Stimulated activated naive B cell treated with anti-CD40 and anti-IgM and Interleukin-4, amounts not matched to agents 10 μg/mL and 1 μg/mL and 100 μg/mL, for 72 hours (primary cell): ENCODE measurements at places on chromosomes 13 and 19.

DNA sequence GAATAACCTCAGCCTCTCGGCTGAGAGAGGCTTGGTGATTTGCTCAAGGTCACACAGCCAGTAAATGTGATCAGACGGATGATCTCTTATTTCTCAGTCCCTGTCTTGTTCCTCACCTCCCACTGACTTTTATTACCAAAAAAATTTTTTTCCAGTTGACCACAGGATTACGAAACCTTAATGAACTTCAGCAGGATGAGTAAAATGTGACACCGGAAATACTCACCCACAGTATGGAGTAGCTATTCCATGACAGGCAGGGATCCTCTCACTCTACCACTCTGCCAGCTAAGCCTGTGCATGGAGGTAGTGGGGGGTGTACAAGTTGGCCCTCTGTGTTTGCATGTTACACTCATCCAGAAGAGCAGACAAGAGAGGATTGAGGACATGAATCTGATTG lies 916.4 kb downstream of the UQCRFS1 start:
- DNase-seq: no peak

GRCh38 chr13:60268203-60268555 lies 104.5 kb upstream of the DIAPH3 start:
- DNase-seq: no peak

DNA sequence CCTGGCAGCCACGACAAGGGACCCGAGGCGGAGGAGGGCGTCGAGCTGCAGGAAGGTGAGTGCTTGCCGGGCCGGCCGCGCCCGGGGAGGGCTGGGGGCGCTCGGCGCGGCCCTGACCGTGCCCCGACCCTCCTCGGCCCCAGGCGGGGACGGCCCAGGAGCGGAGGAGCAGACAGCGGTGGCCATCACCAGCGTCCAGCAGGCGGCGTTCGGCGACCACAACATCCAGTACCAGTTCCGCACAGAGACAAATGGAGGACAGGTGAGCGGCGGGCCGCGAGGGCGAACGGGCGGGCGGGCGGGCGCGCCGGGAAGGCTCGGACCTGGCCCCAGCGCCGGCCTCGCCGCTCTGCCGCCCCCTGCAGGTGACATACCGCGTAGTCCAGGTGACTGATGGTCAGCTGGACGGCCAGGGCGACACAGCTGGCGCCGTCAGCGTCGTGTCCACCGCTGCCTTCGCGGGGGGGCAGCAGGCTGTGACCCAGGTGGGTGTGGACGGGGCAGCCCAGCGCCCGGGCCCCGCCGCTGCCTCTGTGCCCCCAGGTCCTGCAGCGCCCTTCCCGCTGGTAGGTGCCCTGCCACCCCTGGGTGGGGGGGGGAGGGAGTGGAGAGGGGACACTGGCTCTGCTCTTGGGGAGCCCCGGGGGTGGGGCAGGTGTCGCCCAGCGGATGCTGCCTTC lies 816 bp downstream of the USF2 start:
- DNase-seq: peak; percentile 83

DNA sequence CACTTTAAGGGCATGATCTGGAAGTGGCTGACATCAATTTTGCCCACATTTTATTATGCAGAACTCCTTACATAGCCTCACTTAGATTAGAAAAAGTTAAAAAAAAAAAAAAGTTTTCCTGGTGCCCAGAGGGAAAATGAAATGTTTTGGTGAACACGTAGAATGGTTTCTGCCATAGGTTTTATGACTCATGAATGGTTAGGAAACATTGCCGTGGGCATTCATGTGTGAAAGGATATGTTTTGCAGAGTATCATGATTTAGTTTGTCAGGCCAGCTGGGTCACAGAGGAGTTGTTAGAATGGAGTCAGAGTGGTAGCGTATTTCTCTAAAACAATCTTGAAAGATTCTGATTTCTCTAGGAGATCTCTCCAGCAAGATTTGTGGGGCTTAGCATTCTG lies 133.8 kb downstream of the MRPL57 start:
- no peak for DNase-seq

DNA sequence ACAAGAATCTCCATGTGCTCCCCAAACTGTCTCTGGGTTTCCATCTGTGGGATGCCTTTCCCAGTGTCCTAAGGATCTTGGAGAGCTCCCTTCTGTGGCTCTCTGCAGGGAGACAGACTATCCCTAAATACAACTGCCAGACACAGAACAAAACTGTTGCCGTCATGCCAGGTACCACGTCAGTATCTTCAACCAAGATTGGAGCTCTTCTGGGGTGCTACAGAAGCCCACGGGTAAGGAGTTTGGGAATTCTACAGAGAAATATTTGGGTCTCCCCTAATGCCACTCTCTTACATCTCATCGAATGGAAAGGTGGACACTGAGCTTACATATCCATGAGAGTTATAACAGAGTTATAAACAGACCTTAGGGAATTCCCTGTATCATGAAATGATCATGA lies 4.9 kb upstream of the MBD3L3 start:
- DNase-seq: no peak

DNA sequence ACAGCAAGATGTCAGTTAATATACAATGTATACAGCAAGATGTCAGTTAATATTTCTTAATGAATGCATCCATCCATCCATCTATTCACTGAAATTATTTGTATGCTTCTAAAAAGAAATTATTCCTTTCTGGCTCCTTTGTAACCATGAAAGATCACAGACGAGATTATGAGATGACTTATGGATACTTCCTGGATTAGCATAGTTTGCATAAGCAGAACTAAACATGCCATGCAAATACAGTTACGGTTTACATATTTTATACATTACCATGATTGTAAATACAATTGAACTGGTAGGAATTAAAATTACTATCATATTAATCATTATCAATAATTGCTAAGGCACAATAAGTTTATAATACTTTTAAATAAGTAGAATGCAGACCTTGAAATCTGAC lies 32.7 kb downstream of the NALCN start:
- no peak for DNase-seq
